SHP77 (cell line): ENCODE measurements at places on chromosomes 1 and 21.

- DNase-seq = no peak
These were observed 36.1 kb downstream of the KANK4 start for GRCh38 chr1:62282909-62283755.

- no peak for DNase-seq
These were observed 183.5 kb downstream of the HMCN1 start for GRCh38 chr1:185917646-185918045.

- peak; percentile 45 for DNase-seq
These were observed at the start of gene RNF207 for GRCh38 chr1:6205849-6206519. Gene RNF207, plus strand, starts transcription at chr1:6206119. Its CDS starts 417 bp downstream, at chr1:6206536.

GRCh38 chr1:203080456-203080855 is 5.4 kb downstream of the MYOG start:
- DNase-seq = no peak

- DNase-seq = no peak
These were observed 872 bp downstream of the BRINP2 start for GRCh38 chr1:177171536-177172123.

DNA sequence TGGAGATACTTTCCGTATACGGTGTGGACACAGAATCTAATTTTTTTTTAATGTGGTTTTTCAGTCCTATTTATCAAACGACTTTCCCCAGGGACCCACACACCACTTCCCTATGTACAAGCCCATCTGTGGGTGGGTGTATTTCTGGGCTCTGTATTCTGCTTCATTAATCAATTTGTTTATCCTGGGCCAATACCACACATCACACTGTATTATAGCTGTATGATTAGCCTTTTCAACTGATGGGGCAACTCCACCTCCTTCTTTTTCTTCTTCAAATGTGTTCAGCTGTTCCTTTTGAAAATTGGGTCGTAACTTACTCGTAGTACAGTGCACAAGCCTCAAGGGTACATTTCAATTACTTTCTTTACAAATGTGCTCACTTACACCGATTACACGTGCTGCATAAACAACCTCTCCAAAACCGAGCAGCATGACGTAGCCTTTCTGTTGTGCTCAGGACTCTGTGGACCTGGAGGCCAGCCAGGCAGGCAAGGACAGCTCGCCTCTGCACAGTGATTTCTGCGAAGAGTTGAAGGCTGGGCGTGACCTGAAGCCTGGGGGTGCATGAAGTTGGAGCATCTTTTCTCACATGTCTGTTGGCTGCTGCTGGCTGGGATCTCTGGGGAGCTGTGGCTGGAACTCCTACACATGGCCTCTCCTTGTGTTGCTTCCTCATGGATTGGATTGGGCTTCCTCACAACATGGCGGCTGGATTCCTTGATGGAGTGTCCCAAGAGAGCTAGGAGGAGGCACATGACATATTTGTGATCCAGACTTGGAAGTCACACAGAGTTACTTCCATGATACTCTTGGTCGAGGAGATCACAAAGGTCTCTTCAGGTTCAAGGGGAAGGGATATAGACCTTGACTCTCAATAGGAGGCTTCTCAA is 126.5 kb downstream of the CRYAA start:
- peak; percentile 42 for DNase-seq

DNA sequence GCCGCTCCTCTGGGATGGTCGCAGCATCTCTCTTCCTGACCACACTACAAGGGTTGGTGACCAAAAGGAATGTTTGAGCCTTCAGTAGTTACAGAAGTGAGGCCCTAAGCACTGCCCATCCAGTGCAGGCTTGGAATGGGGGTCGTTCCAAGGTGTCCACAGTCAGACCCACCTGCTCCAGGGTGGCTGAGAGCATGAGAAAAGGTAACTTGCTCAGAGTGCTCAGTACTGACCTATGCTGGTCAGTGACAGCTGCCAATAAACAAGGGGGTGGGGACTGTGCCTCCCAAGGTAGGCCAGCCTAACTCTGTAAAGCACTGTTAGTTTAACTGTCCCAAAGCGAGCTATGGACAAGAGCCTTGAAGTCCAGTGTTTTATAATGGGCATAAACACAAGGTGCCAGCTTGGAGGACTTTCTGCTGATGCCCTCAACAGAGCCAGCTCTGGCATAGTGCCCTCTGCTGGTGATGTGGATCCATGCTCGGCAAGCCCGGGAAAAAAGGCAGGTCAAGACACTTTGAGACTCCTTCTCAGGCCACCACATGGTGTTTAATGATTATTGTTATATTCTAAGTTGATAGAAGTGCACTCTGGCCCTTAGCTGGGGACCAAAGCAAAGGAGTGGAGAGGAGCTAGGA is 78.1 kb upstream of the DNAH14 start:
- peak; percentile 54 for DNase-seq

DNA sequence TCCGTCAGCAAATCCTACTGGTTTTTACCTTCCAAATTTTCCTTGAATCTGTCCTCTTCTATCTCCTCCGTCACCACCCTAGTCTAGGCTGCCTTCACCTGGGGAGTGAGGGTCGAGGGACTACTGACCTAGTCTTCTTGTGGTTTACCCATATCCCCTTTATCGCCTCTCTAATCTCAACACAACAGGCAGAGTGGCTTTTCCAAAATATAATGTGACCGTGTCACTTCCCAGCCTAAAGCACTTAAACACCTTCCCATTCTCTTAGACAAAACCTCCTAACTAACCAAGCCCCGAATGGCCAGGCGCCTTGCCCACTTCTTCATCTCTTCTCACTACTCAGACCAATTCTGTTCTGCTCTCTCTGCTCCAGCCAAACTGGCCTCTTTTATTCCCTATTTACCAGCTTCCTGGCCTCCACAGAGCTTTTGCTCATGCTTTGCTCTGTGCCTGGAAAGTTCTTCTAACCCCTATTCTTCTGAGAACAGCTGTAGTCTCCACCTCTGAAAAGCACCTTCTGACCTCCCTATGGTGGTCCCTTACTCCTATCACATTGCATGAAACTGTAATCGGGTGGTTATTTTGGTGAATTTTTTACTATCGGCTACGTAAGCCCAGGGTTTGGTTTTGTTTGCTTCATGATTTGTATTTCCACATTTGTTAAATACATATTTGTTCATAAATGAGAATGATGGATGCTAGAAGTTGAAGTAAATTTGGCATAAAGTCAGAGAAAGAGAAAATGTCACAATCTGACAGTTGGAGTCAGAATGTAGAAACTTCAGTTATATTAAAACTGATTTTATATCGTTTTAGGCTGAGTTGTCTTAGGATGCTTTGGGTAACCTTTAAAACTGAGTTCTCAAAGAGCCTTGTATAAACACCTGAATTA is 1.2 kb upstream of the NBPF1 start:
- no peak for DNase-seq

DNA sequence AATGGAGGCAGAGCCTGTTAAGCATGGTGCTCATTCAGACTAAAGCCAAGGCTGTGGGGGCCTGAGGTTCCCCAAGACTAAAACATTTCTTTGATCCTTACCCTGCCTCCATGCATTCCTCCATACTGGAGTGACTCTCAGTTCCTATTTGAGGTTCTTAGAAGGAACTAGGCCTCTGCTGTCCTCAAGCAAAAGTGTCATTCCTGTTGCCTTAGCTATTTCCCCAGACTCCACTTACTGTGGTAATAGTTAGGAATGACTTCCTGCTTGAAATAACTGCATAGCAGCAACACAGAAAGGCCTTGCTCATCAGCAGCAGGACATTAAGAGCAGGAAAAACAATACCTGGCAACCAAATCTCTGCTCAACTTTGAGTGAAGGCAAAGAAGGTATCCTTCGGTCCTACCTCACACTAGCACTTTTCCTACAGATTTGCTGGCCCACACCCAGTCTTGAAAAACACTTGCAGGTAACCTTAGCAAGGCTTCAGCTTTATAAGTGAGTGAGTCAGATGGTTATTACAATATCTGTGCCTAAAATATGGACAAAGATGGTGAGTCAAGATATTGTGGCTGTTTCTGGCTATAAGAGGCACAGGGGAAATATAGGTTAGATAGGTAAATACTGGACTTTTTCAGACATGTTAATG is 14.8 kb downstream of the LRRC41 start:
- DNase-seq = no peak

DNA sequence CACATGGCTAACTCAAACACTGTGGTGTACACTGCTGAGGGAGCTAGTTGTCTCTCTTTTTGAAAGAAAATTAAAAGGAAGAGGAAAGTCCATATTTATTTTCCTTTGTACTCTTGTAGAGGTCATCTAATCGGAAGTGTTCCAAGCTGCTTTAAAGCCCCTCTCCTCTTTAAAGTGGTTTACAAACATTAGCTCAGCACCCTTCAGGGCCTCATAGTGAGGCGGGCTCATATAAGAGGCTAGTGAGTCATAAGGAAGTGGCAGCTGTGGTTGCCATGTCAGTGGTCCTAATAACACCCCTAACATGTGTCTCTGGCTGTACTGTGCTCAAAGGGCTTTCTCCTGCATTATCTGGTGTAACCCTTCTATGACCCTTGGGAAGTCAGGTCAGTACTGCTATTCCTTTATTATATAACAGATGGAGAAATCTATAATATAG is 104.4 kb upstream of the SERBP1 start:
- DNase-seq = peak; percentile 63

DNA sequence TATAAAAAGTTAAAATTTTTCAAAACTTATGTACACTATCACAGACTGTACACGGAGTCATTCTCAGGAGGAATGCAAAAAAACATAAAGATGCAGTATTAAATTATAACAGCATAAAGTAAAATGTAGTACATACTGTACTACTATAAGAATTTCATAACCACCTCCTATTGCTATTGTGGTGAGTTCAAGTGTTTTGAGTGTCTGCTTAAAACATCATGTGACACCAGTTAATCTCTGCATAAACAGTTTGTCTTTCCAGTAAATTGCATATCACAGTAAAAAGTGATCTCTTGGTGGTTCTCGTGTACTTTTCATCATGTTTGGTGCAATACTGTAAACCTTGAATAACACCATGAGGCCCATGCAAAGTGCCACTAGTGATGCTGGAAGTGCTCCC is 45.2 kb downstream of the SDCCAG8 start:
- no peak for DNase-seq

DNA sequence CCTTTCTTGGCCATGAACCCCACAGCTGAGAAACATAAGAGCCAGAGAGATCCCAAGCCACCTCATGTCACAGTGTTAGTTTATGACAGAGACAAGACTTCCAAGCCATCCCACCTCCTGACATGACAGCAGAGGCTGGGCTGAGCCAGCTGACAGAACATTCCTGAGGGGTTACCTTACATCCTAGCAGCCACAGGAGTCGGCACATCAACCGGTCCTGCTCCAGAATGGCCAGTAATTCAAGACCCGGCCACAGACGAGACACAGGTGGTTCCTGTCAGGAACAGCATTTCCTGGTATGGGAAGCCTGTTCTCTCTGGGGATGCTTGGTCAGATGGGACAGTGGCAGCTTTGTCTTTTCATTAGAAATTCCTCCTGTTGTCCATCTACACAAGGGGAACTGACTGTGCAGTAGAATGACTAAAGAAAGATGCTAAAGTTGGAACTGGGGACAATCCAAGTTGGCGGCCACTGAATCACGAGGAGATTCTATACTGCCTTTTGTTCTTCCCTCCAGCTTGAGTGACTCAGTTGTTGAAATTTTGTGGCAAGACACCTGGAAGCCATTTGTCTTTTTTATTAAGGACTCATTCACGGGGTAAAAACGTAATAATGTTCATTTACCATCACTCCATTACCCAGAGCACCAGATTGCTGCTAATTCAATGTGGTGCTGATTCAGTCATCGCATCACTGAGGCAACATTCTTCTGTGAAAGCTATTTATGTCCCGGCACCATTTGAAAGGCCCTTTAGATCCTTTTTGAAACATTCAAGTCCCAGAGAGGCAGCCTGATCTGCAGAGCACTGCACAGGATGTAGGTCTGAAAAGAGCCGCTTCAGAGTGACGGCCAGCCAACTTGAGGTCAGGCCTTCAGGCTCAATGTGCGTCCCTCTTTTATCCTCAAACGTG is 37.2 kb upstream of the NPL start:
- no peak for DNase-seq

GRCh38 chr21:46179708-46180078 is 4.6 kb downstream of the SPATC1L start:
- DNase-seq = no peak

DNA sequence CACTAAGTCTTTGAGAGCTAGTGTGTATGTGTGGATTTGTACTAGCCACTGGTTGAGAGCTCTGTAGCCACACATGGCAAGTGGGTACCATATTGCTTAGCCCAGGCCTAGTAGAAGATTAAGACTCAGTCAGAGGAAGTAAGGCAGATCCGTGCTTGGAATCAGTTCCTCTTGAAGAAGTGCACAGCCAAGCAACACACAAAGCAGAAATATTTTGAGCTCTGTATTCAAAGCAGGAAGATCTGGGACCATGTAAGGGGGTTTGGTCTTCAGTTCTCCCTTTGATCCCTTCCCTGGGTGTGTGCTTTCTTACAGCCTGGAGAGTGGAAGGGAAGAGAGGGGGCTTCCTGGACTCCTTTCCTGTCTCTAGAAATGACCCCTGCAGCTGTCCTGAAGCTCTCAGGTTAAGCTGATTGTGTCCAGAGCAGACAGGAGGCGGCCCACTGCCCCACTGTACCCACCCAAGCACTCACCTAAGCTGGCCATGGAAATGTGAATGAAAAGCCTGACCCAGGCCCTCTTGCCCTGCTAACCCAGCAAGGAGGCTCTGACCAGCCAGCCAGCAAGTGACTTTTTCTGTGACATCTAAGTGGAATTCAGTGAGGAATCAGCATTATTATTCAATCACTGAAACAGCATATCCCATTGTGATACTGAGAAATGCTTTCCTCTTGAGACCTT is 3.6 kb downstream of the ETS2 start:
- no peak for DNase-seq

DNA sequence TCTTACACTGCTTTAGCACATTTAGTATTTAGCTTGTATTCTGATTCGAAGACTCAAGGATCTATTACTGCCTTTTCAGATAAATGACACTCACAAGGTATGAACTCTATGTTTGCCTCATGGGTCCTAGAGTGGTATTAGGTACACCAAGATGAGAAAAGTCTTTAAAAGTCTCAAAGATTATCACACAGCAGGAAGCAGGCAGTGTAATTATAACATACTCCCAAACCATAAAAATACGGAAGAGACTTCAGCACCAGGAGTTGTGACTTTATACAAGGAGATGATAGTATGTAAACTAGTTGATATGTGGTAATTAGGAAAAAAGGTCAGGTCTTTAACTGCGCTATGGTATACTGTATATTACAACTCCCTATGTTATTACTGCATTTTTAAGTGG is 11.2 kb upstream of the RCSD1 start:
- DNase-seq = no peak
